Activated T-helper 1 cell treated with Interleukin-2 at 50 U/mL for 16 hours (primary cell): ENCODE measurements at places on chromosomes 5 and 9.
A peak's percentile ranks its signal among the peaks of the same experiment; 100 is the strongest.

DNA sequence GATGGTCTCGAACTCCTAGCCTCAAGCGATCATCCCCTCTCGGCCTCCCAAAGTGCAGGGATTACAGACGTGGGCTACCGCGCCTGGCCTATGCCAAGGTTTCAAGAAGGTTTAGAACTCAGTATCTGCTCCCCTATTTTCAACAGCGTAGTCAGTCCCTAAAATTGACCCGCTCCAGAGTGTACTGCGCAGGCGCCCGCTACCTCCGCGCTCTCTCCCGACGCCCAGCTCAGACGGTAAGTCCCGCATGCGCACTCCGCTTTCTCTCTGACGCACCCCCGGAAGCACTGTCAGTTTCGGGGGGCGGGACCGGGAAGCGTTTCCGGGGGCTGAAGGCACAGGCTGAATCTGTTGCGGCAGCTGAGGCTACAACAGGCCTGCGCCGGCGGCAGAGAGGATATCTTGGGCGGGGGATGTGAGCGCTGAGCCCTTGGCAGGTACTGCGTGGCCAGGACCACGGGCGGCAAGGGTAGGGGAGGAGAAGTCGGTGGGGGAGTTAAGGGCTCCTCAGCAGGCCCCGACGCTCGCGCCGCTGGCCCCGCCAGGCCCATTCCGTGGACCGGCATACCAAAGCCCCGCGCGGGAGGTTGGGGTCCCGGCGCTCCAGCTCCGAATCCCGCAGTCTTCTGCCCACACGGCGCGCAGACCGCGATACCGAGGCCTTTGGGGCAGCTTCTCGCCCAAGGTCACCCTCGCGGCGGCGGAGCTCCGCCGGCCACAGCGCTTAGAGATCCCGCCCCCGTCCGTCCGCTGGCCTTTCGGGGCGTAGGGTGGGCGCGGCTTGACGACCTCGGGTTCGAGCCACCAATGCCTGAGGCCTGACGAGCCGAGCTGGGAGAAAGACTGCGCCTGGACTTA lies at the start of gene ZBTB43:
ZBTB43 (plus strand) TSS at position 345 of the 858 bp plus-strand sequence. CDS start 27,470 bp downstream, outside the sequence.
- peak; percentile 97 for DNase-seq

DNA sequence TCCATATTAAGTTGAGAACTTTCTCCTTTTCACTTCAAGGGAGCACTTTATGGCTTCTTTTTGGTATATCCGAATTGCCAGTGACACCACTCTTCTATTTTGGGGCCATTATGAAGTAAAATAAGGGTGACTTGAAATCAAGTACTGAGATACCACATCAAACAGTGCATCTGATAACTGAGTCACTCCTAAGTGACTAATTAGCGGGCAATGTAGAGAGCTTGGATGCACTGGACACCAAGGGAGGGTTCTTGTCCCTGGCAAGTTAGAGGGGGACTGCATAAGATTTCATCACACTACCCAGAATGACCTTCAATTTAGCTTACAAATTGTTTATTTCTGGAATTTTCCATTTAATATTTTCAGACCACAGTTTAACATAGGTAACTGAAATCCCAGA lies 813.9 kb upstream of the CDH10 start:
- no peak for DNase-seq

DNA sequence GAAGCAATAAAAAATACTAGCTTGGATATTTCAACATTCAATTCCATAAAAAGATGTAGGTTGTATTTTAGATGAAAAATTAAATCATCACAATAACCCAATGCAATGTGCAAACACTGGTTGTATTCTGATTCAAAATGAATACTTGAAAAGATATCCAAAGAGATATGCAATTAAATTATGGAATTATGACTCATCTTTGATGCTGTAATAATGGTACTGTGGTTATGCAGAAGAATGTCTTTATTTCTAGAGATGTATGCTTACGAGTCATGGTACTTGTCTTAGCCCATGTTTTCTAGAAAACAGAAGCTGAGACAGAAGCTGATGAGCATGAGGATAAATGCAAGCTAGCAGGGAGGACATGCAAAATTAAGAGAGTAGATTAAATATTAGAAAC lies 1941.4 kb upstream of the NUDT12 start:
- no peak for DNase-seq

GRCh38 chr5:57725658-57726504 lies 243.3 kb upstream of the ACTBL2 start:
- no peak for DNase-seq

GRCh38 chr9:6133346-6134063 lies 82.1 kb upstream of the IL33 start:
- DNase-seq = no peak

GRCh38 chr9:89023740-89024139 lies 32.5 kb downstream of the S1PR3 start:
- no peak for DNase-seq

DNA sequence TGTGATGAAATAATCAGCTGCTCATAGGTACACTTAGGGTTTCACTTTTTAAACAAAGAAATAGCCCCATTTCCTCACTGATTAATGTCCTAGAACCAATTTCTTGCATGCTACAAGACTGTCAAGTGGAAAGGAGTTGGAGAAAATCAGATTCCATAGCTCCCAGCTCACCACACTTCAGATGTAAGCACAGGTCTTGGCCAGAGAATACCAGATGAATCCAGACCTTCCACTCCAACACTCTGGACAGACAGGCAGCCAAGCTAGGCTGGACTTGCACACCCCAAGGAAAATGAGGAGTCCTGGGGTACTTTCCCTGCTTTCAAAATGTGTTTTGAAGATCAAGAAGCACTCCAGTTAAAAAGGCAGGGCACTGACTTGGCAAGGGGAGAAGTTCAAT lies 68.5 kb downstream of the KLHL3 start:
- no peak for DNase-seq

- no peak for DNase-seq
Observed at GRCh38 chr9:12702160-12702758, 9.1 kb downstream of the TYRP1 start.

DNA sequence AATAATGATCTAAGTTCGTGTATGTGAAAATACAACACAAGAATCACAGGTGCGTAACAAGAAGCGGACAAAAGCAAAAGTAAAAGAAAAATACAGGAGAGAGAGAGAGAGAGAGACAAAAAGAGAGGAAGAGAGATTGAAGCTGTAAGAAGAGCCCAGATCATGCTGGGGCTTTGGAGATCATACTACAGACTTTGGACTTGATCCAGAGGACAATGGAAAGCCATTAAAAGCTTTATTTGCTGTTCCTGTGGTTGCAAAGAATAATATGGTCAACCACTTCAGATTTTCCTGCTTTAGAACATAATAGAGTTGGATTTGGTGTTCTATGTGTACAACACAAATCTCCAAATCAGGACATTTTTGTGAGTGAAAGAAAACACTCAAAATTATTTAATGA lies 561.4 kb downstream of the CAAP1 start:
- DNase-seq = no peak
